Activated T-cell treated with anti-CD3 and anti-CD28 coated beads, Interleukin-2, amount 50 U/mL, for 4 hours (primary cell): ENCODE measurements at places on chromosomes 3 and 15.

GRCh38 chr15:96792216-96792615, 461.7 kb downstream of the NR2F2 start:
- DNase-seq = no peak

DNA sequence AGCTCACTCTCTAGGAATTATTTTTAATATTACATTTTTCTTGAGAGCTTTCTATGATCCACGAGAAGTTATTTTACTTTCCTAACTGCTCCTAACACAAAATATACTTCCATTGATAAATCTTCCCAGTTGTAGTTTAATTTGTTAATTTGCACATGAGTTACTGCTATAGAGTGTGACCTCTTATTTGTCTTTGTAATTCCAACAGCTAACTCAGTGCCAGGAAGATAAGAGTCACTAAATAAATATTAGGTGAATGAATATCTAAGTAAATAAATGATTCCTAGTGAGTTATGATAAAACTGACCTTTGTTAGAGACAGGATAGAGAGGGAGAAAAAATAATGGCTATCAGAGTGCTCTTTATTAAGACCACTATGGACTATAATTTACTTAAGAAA, 319.9 kb downstream of the NAALADL2 start:
- DNase-seq = no peak

GRCh38 chr3:5310509-5310908, 123.0 kb downstream of the EDEM1 start:
- DNase-seq = no peak

- no peak for DNase-seq
Observed at GRCh38 chr15:48718646-48719045, 73.1 kb upstream of the FBN1 start.

GRCh38 chr3:188664795-188665194, 507.0 kb upstream of the TPRG1 start:
- DNase-seq = peak; percentile 6

DNA sequence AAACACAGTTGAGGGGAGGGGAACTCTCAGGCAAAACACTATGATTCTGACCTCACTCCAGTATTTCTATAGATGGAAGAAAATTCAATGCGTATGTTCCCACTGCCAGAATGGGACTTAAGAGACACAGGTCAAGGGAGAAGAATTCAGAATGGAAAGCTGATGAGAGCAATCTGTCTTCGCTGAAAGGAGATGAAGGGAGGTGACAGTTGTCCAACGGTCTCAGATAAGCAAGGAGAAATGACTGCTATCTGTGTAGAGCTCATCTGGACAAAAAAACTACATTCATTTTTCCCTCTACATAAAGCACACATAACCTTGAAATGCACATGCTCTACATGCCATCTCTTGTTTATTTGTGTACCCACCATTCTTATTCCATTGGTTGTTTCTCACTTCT, 405.1 kb downstream of the LSAMP start:
- no peak for DNase-seq
